AG10803 (cell line): ENCODE measurements at places on chromosomes 4 and X.

- DNase-seq: no peak
These were observed 77.8 kb downstream of the OR13H1 start for GRCh38 chrX:131621650-131622049.

DNA sequence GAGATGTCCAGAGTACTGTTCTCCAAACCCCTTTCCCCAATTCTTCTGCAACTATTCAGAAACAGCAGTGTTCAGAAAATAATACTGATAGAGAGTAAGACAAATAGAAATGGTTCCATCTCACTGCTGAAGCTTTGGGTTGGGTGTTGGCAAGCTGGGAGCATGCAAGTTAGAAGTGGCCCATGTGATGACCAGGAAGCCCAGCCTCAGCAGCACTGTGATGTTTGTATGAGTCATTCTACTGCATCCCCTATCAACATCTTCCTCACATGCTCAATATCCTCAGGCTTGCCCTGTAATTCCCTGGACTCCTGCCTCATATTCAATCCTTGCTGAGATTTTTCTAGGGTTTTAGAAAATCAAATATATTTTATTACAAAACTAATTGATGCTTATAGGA is 96.5 kb downstream of the CHRDL1 start:
- no peak for DNase-seq

DNA sequence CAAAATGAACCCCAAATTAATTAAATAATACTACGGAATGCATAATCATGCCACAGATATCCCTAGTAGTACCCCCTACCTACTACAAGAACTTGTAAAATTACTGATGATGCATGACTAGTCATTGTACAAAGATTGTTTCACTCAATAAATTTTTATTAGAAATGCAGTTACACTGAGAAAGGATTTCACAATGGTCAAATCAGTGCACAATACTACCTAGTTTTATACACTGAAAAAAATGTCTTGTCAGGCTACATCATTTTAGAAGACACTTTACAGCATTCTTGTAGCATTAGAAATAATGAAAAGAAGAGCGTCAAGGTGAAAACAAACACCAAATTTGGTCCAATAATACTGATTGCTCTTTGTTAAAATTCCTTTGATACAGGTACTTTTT is 178.8 kb downstream of the GPM6A start:
- no peak for DNase-seq

GRCh38 chr4:171993247-171993646 is 180.0 kb downstream of the GALNTL6 start:
- no peak for DNase-seq

DNA sequence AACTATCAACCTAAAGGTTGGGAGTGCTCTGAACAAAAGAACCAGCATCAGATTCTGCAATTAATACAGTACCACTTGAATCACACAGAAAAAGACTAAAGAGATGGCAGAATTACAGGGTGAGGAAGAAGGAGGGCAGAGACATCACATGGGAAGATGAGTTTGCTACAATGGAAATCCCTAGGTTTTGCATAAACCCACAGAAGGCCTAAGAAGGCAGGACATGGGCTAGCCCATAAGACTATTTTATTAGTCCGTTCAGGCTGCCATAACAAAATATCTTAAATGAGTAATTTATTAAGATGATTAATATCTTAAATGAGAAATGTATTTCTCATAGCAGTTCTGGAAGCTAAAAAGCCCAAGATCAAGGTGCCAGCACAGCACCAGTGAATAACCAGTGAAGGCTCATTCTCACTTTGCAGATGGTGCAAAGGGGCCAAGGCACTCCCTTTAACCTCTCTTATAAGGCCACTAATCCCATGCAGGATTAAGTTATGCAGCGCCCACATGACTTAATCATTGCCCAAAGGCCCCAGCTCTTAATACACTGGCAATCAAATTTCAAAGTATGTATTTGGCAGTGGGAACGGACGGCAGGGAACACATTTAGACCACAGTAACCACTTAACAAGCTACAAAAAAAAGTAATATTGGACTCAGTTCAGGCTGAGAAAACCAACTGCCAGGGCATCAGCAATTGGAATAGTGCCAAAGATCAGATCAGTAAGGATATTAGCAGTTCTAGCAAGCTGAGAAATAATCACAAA is 47.6 kb upstream of the NEUROG2 start:
- DNase-seq: no peak

GRCh38 chr4:6313216-6313615 is 43.6 kb downstream of the WFS1 start:
- DNase-seq: no peak

DNA sequence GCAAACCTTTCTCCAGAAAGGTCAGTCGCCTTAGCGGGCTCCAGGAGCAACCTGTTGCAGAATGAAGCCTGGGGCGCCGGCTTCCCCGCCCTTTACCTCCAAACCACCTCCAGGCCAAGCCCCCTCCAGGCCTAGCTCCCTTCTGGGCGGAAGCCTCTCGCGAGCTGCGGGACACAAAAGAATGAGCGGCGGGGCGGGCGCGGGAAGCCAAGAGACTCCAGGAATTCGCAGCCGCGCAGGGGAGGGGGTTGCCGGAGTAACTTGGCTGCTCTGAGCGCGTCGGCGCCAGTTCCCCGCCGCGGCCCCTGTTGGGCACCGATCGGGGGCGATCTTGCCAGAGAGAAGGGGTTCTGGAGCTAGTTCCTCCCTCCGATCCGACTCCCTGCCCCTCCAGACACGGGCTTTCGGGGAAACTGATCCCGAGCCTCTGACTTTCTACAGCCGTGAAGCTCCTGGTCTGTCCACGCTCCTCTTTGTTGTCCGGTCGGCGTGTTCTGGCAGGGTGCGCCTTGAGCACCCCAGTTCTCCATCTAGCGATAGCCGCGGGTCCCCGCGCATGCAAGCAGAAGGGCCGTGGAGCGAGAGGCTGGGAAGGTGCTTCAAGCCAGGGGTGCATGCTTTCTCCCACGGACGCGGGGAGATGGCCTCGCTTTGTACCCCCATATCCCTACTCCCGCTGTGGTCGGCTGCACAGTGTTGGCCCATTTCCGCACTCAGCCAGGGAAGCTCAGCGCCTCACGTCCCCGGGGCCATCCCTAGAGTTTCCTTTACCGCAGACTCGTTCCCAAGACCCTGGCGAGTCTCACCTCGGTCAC is 1.2 kb downstream of the PROM1 start:
- no peak for DNase-seq

- DNase-seq: no peak
These were observed 21.5 kb downstream of the EGFL6 start for GRCh38 chrX:13590914-13591313.

GRCh38 chrX:13387666-13388494 is 68.0 kb upstream of the ATXN3L start:
- peak; percentile 62 for DNase-seq

- DNase-seq: peak; percentile 40
These were observed 32.3 kb downstream of the HDAC8 start for GRCh38 chrX:72540318-72540717.

DNA sequence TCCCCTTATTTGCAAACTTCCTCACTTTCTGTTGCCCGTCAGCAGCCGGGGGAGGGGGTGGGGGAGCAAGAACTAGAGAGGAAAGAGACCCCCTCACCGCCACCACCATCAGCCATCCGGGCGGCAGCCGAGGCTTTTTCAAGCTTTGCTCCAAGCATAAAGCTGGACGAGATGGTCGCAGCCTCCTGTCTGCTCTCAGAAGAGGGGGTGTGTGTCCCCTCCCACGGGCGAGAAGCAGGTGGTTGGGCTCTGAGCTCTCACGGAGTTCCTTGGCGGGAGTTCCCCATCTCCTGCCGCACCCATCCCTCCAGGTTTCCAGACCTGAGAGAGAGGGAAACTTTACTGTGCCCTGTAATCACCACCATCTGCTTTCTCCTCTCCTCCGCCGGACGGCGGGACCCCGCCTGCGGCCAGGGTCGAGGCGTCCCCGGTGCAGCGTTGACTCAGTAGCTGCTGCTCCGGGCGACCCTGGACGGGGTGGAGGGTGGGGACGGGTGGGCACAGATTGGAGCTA is 4.7 kb upstream of the ARX start:
- DNase-seq: no peak

- DNase-seq: peak; percentile 31
These were observed 17.0 kb upstream of the AP1AR start for GRCh38 chr4:112214390-112215264.
